ENCODE measurements at places on chromosomes 2 and 18. TPM values are rescaled to one million over a fixed set of nuclear protein-coding genes. Genes with fewer than 3 reads are reported as not detected.
A peak's percentile ranks its signal among the peaks of the same experiment; 100 is the strongest.

DNA sequence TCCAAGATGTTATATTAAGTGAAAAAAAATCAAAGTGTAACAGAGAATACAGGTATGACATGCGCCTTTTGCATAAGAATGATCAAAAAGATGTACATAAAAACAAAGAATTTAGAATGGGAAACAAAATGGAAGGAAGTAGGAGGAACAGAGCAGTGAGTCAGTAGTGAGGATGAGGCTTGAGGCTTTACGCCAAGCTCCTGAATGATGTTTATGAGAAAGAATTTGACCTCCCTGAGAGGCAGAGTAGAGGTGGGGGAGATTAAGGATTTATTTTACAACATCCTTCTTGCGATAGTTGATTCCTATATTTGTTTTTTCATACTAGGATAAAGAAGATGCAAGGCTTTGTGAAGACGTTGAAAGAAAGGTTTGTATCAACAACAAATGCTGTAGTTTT lies 81.4 kb downstream of the DCDC2C start:
- H3K27ac ChIP-seq = no peak overlapping the region
- no peak overlapping the region for H3K4me3 ChIP-seq
- no peaks in the 10 kb centered on the region for H3K36me3 ChIP-seq
- peaks cover 25% of the 10 kb centered on the region for H3K27me3 ChIP-seq
- no peak for DNase-seq
- no peaks in the 10 kb centered on the region for H3K4me1 ChIP-seq

- no peaks in the 10 kb centered on the region for H3K36me3 ChIP-seq
- DNase-seq = no peak
- no peak overlapping the region for H3K4me3 ChIP-seq
- no peaks in the 10 kb centered on the region for H3K27me3 ChIP-seq
- H3K27ac ChIP-seq = no peak overlapping the region
Observed at GRCh38 chr2:221104361-221104811, 467.7 kb downstream of the EPHA4 start.

DNA sequence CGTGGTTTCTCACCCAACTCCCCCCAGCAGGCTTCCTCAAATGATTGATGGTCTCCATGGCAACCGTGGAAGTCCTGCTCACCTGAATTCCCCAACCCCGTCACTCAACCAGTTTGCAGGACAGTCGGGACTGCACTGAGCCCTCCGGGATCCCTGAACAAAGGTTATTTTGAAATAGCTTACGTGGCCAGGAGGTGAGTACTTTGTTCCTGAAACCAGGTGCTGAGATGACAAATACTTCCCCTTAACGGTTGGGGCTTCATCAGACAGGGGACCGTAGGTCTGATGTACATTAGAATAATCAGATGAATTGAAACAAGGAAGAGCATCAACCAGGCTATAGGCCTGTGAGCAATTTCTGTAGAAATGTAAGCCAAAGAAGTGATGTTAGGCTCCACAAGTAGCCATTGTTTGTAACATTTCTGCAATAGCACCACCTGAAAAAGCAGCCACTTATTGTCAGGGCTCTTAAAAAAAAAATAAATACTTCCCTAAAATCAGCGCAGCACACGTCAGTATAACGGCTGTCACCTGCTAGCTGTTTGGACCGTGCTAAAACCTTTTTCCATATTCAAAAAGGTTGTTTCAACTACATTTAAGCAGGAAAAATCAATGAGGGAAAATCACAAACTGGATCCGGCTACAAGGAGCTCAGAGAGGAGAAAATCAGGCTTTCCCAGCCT lies 206.4 kb upstream of the ID2 start:
- H3K4me3 ChIP-seq = no peak overlapping the region
- no peak for DNase-seq
- H3K4me1 ChIP-seq = no peaks in the 10 kb centered on the region
- H3K36me3 ChIP-seq = no peaks in the 10 kb centered on the region

- no peak for DNase-seq
- no peak overlapping the region for H3K4me3 ChIP-seq
- H3K27me3 ChIP-seq = no peaks in the 10 kb centered on the region
- H3K27ac ChIP-seq = no peak overlapping the region
- H3K4me1 ChIP-seq = no peaks in the 10 kb centered on the region
Observed at GRCh38 chr18:7608781-7609201, 41.7 kb downstream of the PTPRM start.

- H3K36me3 ChIP-seq = peaks cover 25% of the 10 kb centered on the region
- H3K27ac ChIP-seq = peak overlapping the region; percentile 97
- DNase-seq = no peak
- peak overlapping the region; percentile 97 for H3K4me3 ChIP-seq
- H3K4me1 ChIP-seq = peaks cover 8% of the 10 kb centered on the region
Observed at GRCh38 chr2:68157002-68157401, 686 bp upstream of the PNO1 start.

GRCh38 chr2:106995556-106995955 lies 109.6 kb upstream of the ST6GAL2 start:
- H3K27me3 ChIP-seq = no peaks in the 10 kb centered on the region
- no peak for DNase-seq
- no peaks in the 10 kb centered on the region for H3K36me3 ChIP-seq
- H3K4me1 ChIP-seq = no peaks in the 10 kb centered on the region
- H3K27ac ChIP-seq = no peak overlapping the region

DNA sequence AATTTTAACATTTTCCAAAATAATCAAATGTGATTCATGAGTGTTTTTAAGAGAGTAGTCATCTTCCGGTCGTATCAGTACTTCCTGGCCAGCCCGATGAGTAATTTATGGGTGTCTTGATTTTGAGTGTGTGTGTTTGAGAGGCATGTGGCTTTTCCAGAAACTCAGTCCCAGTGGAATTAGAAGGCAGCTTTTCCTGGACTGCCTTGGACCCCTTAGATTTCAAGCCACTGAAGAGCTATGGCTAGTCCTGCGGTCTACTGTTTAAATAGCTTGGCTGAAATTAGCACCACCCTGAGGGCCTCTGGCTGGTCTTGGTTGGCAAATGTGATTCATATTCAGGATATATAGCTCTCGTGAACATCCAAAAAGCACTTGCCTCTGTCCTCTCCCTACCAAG lies 59.4 kb downstream of the HK2 start:
- H3K4me1 ChIP-seq = no peaks in the 10 kb centered on the region
- no peak overlapping the region for H3K27ac ChIP-seq
- DNase-seq = peak; percentile 57
- no peak overlapping the region for H3K4me3 ChIP-seq

DNA sequence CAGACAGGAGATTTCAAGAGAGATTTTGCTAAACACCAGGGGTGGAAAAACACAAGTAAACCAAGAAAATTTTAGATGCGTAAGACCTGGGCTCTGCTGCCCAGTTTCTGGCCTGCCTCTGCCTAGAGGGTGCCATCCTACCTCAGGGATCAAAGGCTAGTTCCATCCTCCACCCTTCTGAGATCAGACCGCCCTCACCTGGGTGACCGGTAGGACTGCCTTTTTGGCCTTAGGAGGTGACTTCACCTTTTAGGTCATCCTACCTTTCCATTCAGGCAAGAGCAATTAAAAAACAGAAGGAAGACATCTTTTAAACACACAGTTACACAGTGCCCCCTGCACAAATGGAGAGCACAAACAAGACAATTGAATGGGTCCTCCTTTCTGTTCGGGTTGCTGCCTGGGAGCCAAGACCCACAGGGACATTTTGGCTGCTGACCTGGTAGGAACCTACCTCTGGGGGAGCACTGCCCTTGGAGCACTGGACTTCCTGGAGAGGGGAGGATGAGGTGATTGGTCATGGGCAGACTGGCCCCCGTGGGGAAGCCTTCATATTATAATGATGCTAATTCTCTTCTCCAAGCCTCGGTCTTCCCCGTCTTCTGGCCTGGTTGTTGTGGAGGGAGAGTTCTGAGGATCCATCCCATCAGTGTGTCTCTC lies 3.1 kb downstream of the PSD4 start:
- no peaks in the 10 kb centered on the region for H3K36me3 ChIP-seq
- H3K4me1 ChIP-seq = no peaks in the 10 kb centered on the region
- no peak overlapping the region for H3K27ac ChIP-seq
- no peaks in the 10 kb centered on the region for H3K27me3 ChIP-seq

- H3K27me3 ChIP-seq = peaks cover 8% of the 10 kb centered on the region
- no peak overlapping the region for H3K27ac ChIP-seq
- no peaks in the 10 kb centered on the region for H3K4me1 ChIP-seq
- H3K4me3 ChIP-seq = no peak overlapping the region
- no peaks in the 10 kb centered on the region for H3K36me3 ChIP-seq
- no peak for DNase-seq
Observed at GRCh38 chr18:75390854-75391253, 36.6 kb downstream of the SMIM21 start.

DNA sequence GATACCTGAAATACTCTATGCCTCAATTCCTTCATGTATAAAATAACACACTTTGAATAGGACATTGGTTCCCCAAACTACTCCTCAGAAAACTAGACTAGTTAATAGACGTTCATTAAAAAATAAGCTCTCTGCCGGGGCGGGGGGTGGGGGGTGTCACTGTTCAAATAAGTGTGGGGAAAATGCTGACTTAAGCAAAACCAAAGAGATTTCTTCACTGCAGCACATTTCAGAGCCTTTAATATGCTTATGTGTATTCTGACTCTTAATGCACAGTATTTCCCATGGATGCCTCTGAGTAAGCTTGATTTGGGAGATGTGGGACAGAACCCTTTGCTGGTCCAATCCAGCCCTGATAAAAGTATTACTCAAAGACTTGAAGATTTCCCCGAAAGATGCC lies 93.2 kb downstream of the LYPD6 start:
- no peaks in the 10 kb centered on the region for H3K27me3 ChIP-seq
- H3K4me1 ChIP-seq = no peaks in the 10 kb centered on the region
- H3K4me3 ChIP-seq = no peak overlapping the region
- H3K36me3 ChIP-seq = no peaks in the 10 kb centered on the region
- DNase-seq = no peak

DNA sequence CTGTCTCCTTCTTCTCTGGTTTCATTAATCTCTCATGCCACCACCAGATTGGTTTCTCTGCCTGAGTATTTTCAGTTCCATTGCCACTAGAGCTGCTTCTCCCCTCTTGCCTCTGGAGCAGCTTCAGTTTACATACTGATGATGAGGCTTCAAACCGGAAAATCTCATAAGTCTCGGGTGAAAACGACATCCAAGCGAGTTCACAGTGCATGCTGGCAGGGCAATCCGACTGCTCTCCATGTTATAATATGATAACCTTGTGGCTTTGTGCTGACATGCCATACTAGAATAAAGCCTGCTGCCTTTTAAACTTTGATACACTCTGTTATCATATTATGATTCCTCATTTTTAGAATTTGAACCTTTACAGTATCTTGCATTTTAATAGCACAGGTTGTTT lies 153.5 kb downstream of the PRPF40A start:
- no peak for DNase-seq
- no peaks in the 10 kb centered on the region for H3K27me3 ChIP-seq
- no peaks in the 10 kb centered on the region for H3K4me1 ChIP-seq
- H3K36me3 ChIP-seq = no peaks in the 10 kb centered on the region
- H3K4me3 ChIP-seq = no peak overlapping the region
- H3K27ac ChIP-seq = no peak overlapping the region

DNA sequence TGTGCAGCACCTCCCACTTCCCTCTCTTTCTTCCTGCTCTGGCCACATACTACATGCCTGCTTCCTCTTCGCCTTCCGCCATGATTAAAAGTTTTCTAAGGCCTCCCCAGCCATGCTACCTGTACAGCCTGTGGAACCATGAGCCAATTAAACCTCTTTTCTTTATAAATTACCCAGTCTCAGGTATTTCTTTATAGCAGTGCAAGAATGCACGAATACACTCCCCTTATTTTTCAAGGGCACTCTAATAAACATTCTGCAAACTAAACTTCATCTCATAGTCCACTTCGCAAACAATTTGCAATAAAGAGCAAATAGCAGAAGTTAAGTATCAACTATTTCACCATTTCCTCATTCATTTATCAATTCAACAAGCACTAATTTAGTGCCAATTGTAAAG lies 351.3 kb downstream of the PID1 start:
- H3K4me3 ChIP-seq = no peak overlapping the region
- no peak for DNase-seq
- H3K27me3 ChIP-seq = no peaks in the 10 kb centered on the region
- no peaks in the 10 kb centered on the region for H3K4me1 ChIP-seq
- no peaks in the 10 kb centered on the region for H3K36me3 ChIP-seq

DNA sequence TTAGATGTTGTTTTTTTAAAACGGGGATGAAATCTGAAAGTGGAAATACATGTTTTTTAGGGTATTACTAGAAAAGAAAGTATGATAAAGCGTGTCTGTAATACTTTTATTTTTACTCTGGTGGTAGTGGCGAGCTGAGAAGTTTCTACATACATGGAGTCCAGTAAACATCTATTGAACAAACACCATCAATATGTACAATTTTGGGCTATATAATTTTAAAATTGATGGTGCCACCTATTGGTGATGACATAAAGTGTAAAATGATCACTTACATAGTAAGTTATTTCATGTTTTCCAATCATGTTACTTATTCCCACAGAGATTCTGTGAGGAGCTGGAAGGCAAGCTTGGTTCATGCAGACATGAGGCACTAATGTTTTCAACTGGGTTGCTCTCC lies 31.5 kb upstream of the NFE2L2 start:
- no peaks in the 10 kb centered on the region for H3K27me3 ChIP-seq
- H3K4me1 ChIP-seq = peaks cover 8% of the 10 kb centered on the region
- no peak overlapping the region for H3K4me3 ChIP-seq

- peaks cover 15% of the 10 kb centered on the region for H3K27me3 ChIP-seq
- DNase-seq = no peak
- H3K27ac ChIP-seq = no peak overlapping the region
- H3K36me3 ChIP-seq = no peaks in the 10 kb centered on the region
Observed at GRCh38 chr2:39618236-39618635, 47.5 kb upstream of the TMEM178A start.

DNA sequence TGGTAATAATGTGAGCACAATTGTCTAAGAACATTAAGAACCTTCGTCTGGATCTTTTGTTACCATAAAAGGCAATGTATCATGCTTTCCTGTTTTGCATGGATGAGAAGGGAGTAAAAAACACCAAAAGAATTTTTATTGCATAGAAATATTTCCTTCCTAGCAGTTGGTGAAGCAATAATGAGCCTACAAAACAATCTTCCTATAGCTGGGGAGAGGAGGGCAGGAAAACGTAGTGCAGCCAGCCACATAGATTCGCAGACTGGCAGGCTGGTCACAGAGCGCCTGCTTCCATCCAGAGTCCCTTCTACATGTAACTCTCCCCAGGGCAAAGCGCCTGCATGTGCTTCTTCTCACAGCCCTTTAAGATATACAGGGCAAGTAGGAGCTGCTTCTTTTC lies 190.4 kb downstream of the BABAM2 start:
- H3K4me3 ChIP-seq = no peak overlapping the region
- DNase-seq = no peak
- no peak overlapping the region for H3K27ac ChIP-seq
- no peaks in the 10 kb centered on the region for H3K36me3 ChIP-seq
- no peaks in the 10 kb centered on the region for H3K4me1 ChIP-seq

- no peaks in the 10 kb centered on the region for H3K4me1 ChIP-seq
- no peak within 1 kb of the TSS for H3K27ac ChIP-seq
- peak within 1 kb of the TSS; percentile 38 for H3K4me3 ChIP-seq
- peaks cover 25% of the 10 kb centered on the region for H3K27me3 ChIP-seq
- no peaks in the 10 kb centered on the region for H3K36me3 ChIP-seq
- no peak for DNase-seq
Observed at GRCh38 chr2:68643011-68643873, at the start of gene PROKR1. Gene PROKR1, plus strand, starts transcription at chr2:68643579. Its CDS starts 2,243 bp downstream, at chr2:68645822.

- DNase-seq = peak; percentile 90
- H3K4me1 ChIP-seq = peaks cover 20% of the 10 kb centered on the region
- no peaks in the 10 kb centered on the region for H3K27me3 ChIP-seq
- peak overlapping the region; percentile 2 for H3K4me3 ChIP-seq
Observed at GRCh38 chr2:9558948-9559381, 3.3 kb upstream of the ADAM17 start.

GRCh38 chr2:67561457-67561965 lies 164.4 kb downstream of the ETAA1 start:
- H3K36me3 ChIP-seq = no peaks in the 10 kb centered on the region
- H3K27ac ChIP-seq = no peak overlapping the region
- DNase-seq = peak; percentile 82
- no peaks in the 10 kb centered on the region for H3K27me3 ChIP-seq
- no peak overlapping the region for H3K4me3 ChIP-seq

MRO gene
- not detected for total RNA-seq

FBXO48 gene
- total RNA-seq = 0.74 TPM

CXCR2 gene
- not detected for total RNA-seq

TEKT4 gene
- 0.26 TPM for total RNA-seq

LINC00305 gene
- total RNA-seq = not detected

Measured in Panc1 (cell line).